ENCODE measurements at places on chromosomes 12 and 14.
A peak's percentile ranks its signal among the peaks of the same experiment; 100 is the strongest.

- peak; percentile 56 for DNase-seq
Observed at GRCh38 chr14:24436355-24437019, 6.1 kb downstream of the SDR39U1 start.

DNA sequence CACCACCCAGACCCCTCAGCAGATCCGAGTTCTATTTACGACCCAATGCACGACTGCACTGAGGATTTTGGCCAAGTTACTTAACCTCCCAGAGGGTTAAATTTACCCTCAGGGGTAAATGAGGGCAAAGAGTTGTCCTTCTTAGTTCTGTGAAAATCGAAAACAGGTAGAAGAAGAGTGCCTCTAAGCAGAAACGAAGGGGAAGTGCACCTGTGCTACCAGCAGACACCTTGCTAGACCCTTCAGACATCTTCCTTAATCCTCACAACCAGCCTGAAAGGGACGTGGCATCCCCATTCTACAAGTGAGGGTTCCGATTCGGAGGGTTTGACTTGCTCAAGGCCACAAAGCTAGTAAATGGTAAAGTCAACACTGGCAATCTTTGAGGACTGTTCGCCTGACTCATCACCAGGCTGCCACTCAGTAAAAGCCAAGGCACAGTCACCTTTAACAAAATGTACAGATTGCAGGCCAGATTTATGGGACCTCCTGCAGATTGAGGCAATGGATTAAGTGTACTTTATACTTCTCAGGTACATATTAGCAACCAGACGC is 1.6 kb downstream of the GSG1 start:
- DNase-seq: no peak

DNA sequence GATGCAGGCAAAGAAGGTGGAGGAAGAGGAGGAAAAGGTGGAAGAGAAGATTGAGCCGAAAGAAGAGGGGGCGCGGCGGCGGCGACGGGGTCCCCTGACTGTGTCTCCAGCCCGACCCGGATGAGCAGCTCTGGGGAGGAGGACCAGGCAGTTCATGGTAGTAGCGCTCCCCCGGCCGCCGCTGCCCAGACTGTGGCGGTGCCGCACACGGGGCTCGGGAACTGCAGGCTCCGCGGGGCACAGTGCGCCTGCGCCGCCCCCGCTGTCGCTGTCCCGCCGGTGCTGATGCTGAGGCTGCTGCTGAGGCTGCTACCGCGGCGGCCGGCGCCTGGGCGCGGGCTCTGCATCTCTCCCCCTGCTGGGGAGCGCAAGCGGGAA is at the start of gene KCNH5:
Gene KCNH5, minus strand, starts transcription at position 225 of the 378 bp plus-strand sequence. CDS start 272 bp downstream, outside the sequence.
- peak; percentile 53 for DNase-seq

- no peak for DNase-seq
Observed at GRCh38 chr14:68470361-68470760, 322.5 kb downstream of the ZFP36L1 start.

DNA sequence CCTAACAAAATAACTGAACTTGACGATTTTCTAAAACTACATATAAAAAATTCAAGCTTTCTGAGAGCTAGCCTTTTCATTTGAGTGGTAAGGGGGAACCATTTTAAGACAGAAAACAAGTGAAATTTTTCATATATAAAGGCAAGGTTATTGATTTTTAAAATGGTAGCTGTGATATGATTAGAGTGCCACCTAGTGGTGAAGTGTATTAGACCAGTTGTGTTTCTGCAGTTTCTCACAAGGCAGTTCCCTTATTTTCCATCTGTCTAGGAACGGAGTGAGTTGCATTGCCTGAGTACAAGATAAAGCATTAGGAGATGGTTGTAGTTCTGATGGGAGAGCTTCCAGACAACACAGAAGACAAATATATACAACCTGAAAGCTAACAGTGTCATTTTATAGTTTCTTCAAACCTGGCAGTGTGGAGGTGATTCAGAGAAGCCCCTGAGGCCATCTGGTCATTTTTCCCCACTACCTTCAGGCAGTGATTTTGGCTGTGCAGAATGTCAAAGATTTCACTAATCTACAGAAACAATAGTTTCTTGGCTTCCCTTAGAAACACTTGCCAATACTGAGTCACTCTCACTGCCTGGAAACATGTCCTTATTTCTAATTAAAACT is 180.8 kb downstream of the C12orf50 start:
- no peak for DNase-seq

GRCh38 chr12:2526371-2526770 is 268.4 kb upstream of the FKBP4 start:
- DNase-seq: no peak

DNA sequence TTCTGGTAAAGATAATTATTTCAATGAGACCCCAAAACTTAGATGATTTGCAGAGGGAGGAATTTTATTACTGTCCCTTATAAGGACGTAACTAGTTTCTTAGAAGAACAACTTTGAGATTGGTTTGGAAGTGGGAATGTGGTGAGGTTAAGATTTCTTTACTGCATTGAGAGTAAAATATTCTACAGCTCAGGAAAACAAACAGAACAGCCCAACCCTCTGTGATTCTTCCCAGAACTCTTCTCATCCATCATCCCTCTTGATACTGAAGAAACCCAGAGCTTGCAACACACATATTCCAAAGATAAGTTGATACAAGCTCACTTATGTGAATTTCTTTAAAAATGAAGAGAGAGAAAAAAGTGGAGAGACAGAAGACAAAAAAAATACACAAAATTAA is 234.2 kb downstream of the CRADD start:
- no peak for DNase-seq

- no peak for DNase-seq
Observed at GRCh38 chr12:132803888-132804287, 24.8 kb downstream of the GOLGA3 start.

DNA sequence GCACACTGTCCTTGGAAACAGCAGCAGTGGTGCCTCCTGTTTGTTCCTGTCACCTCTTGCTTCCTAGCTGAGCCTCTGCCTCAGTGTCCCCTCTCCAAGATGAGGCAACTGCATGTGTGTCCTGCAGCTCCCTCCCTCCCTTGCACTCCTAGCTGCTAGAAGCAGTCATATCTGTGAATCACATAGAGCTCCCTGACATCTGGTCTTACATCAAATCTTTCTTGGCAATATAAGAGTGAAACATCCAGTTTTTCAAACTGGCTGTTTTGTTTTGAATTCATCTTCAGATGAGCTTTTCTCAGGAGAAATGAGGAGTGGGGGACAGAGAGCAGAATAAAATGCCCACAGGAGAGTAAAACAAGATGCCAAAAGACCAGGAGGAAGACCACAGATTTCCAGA is 103.7 kb downstream of the VCPKMT start:
- DNase-seq: no peak

GRCh38 chr12:49870501-49871262 is 27.8 kb upstream of the BCDIN3D start:
- no peak for DNase-seq

DNA sequence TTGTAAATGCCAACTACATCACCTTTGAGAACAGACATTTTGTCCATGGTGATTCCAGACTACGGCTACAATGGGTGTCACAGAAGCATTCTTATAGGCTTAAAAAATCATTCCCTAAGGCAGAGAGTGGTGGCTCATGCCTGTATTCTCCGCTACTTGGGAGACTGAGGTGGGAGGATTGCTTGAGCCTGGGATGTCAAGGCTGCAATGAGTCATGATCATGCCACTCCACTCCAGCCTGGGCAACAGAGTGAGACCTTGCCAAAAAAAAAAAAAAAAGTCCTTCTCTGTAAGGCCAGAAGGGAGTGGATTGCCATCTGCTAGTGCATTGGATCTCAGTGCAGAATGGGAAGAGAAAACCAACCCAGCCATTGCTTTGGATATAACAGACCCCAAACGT is 522.5 kb downstream of the VRK1 start:
- no peak for DNase-seq

GRCh38 chr14:37051153-37051552 is 121.3 kb downstream of the SLC25A21 start:
- no peak for DNase-seq

GRCh38 chr14:29310757-29311156 is 544.2 kb downstream of the FOXG1 start:
- no peak for DNase-seq

GRCh38 chr12:80847575-80847974 is 90.2 kb downstream of the LIN7A start:
- DNase-seq: no peak

DNA sequence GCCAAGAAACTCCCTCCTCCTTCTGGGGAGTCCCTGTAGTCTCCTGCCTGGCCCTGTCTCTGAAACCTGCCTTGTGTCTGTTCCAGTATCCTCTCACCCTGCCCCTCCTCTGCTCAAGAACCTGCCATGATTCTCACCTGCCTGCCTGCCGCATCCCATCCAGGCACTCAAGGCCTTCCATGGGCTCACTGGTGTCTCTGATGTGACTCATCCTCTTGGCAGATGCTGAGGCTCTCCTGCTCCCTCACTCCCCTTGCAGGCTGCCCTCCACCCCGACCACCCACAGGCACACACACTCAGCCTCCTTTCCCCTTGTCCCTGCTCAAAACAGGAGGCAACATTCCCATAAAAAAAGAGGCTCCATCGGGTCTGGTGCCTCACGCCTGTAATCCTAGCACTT is 5.8 kb upstream of the BEGAIN start:
- DNase-seq: peak; percentile 28

GRCh38 chr12:50679612-50680011 is 84.3 kb upstream of the ATF1 start:
- DNase-seq: no peak

DNA sequence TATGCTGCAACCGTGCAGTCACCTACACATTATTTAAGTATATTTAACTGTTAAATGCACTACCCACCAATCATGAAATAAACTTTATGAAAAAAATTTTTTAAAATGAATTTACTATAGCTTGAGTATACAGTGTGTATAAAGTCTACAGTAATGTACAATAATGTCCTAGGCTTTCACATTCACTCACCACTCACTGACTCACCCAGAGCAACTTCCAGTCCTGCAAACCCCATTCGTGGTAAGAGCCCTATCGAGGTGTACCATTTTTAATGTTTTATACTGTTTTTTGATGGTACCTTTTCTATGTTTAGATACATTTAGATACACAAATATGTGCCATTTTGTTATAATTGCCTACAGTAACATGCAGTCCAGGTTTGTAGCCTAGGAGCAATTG is 48.1 kb downstream of the KLRG1 start:
- no peak for DNase-seq

- DNase-seq: peak; percentile 54
Observed at GRCh38 chr12:131121705-131122405, 168.1 kb downstream of the ADGRD1 start.

Data from sciatic nerve (tissue), 2 donors.